Activated T-helper 1 cell treated with anti-CD3 and anti-CD28 coated beads, Interleukin-2, amount 50 U/mL, for 16 hours (primary cell): ENCODE measurements at places on chromosomes 13 and 19.

- DNase-seq, result no peak
These were observed 2.4 kb downstream of the LRFN3 start for GRCh38 chr19:35938282-35939224.

DNA sequence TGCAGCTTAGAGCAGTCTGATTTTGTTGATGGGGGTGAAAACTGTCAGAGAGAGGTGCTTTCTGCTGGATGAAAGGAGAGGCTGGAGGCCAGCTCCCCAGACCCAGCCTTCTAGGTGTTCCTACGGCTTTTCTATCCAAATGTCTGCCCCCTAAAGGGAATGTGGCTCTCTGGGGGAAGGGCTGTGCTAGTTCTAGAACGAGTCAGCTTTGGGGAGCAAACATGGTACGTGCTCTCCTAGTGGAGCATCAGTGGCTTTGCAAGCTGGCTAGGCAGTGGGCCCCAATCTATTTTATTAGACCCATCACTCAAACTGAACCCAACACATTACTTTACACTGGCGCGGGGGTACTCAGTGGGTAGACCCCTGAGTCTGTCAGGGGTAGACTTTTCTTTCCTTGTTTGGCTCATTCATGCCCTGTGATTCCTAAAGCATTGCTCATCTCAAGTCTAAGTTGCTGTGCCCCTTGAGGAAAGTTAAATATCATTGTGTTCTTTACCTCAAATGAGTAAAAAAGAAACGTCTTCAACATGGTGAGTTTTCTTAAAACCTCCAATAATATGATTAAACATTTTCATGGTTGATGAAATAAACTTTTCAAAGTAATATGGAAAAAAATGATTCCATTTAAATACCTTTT, 254.9 kb downstream of the DLEU7 start:
- DNase-seq, result no peak

DNA sequence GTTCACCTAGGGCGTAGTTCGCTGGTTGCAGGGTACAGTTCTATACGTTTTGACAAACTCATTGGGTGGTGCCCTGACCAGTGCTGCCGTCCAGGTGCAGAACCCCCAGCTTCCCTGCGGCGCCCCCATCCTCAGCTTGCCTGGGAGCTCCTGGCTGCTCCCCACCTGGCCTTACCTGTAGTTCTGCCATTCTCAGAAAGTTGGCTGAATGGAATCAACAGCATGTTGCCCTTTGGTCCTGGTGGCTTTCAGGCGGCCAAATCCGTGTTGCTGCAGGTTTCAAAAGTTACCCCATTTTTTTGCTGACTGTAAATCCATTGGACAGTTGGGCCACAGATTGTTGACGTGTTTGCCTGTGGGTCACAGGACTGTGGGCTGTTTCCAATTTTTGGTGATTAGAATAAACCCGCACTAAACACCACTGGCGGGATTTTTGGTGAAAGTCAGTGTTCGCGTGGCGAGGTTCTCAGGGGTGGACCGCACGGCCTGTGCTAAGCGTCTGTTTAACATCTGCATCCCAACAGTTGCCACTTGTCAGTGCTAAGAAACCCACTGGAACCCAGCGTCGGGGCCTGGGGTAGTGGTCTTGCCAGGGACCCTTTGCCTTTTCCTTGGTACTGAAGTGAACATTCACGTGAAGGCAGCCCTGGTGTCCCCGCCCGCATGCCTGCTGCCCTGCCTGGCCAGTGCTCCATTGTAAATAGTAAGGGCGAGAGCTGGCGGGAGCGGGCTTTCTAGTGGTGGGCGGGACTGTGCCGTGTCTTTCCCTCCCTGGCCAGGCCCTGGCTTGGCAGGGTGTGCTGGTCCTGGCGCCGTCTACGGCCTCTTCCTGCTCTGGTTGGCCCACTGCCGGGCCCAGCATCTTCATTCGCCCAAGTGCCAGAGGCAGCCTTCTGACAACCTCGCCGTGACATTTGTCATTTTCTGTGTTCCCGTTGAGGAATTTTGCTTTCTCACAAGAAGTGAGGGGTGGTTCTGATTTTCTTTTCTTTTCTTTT, 3.3 kb downstream of the DOT1L start:
- DNase-seq, result no peak

DNA sequence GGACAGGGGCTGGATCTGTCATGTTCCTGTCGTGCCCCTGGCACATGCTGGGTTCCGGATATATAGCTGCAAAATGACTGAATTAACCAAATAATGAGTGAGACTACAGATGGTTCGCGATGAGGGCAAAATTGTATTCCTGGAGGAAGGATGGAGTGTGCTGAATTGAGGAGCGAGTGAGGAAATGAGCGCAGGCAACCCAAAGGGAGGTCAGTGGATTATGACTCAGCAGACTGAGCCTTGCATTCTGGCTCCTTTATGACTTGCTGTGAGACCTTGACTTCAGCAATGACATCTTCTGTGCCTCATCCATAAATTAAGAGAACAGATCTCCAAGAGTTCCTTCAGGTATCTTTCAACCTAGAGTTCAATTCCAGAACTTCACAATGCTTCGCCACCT, 115.0 kb upstream of the CLDN10 start:
- DNase-seq, result no peak

DNA sequence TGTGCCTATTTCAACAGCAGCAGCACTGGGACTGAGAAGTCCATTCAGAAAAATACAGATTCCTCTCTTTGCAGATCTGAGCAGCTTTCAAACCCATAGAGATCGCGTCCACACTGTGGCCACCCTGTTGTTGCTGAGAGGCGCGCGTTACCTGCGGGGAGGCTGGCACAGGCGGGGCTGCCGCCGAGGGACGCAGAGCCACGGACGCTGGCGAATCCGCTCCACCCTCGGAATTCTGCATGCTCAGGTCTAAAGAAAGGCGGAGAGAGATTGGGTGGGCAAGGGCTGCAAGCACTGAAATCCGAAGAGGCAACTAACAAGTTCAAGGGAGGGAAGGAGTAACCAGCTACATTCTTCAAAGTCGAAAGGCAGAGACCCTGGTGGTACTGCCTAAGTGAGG, 63.0 kb downstream of the RFX2 start:
- DNase-seq, result no peak

GRCh38 chr13:100796463-100796862, 121.9 kb upstream of the TMTC4 start:
- no peak for DNase-seq
